ENCODE measurements at places on chromosomes 2 and 18.

DNA sequence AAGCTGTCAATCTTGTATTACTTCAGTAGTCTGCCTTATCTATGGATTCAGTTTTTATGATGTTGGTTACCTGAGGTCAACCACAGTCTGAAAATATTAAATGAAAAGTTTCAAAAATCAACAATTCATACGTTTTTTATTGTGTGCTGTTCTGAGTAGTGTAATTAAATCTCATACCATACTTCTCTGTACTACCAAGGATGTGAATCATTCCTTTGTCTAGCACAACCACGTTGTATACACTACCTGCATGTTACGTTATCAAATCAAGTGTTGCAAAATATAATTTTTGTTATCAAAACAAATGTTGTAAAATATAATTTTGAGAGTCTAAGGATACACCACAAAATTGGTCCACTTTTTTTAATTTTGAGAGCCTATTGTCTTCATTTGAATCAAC is 590.2 kb upstream of the SETBP1 start:
- DNase-seq = no peak

DNA sequence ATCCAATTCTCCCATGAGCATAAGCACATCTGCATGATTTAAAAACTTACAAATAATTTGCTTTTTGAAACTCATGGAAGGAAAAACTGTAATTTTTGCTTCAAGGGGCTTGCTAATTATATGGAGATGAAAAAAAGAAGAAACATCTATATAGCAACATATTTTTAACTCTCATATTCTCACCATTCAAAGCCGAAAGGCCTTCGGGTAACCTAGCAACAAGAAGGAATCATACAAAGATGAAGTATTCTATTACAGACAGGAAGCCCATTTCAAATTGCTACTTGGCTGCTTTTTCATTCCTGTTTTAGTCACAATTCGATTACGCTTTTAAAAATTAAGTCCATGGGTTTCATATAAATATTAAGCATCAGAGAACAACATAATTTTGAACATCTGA is 39.2 kb upstream of the RNU4ATAC start:
- no peak for DNase-seq

GRCh38 chr2:196486146-196486545 is 153.4 kb upstream of the CCDC150 start:
- DNase-seq = no peak

DNA sequence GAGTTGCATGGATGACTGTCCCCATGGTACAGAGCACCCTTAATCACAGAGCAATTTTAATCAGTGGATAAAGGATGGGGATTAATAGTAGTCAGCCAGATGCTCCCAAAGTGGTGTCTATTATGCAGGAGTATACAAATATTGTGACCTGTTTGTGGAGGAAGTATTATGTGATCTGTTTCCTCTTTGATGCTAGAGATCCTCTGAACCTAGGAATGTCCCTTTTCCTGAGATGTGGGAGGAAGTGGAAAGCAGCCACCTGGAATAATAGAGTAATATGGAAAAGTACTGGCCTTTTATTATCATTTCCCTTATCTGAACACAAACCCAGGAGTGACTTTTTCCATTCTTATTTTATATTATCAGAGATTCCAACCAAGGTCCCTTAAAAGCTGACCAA is 94.2 kb upstream of the EFEMP1 start:
- DNase-seq = no peak

GRCh38 chr2:120864981-120865380 is 129.3 kb downstream of the GLI2 start:
- no peak for DNase-seq

Data from stimulated activated CD8-positive, alpha-beta memory T cell treated with anti-CD3 and anti-CD28 coated beads, Interleukin-15, amount 100 ng/mL, for 4 hours (primary cell).